ENCODE measurements at places on chromosomes 12 and 14.

DNA sequence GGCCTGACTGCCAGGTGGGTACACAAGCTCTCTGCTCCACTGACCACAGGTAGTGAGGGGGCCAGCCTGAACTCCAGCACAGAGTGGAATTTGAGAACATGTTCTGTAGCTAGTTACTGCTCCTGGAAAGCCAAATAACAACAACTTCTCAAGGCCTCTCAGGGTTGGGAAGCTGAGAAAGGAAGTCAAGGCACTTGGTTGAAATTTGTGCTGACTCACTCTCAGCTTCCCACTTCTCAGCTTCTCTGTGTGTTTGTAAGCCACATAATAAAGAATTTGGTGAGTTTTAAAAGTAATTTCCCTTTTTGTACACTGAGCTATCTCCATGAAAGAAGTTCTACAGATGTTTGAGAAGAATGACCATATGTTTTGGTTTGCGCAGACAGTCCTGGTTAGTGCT is 234.9 kb downstream of the KTN1 start:
- DNase-seq: no peak

GRCh38 chr14:63547798-63548335 is 4.7 kb upstream of the PPP2R5E start:
- no peak for DNase-seq

- DNase-seq: no peak
These were observed 137.8 kb downstream of the ADGRD1 start for GRCh38 chr12:131091413-131091975.

DNA sequence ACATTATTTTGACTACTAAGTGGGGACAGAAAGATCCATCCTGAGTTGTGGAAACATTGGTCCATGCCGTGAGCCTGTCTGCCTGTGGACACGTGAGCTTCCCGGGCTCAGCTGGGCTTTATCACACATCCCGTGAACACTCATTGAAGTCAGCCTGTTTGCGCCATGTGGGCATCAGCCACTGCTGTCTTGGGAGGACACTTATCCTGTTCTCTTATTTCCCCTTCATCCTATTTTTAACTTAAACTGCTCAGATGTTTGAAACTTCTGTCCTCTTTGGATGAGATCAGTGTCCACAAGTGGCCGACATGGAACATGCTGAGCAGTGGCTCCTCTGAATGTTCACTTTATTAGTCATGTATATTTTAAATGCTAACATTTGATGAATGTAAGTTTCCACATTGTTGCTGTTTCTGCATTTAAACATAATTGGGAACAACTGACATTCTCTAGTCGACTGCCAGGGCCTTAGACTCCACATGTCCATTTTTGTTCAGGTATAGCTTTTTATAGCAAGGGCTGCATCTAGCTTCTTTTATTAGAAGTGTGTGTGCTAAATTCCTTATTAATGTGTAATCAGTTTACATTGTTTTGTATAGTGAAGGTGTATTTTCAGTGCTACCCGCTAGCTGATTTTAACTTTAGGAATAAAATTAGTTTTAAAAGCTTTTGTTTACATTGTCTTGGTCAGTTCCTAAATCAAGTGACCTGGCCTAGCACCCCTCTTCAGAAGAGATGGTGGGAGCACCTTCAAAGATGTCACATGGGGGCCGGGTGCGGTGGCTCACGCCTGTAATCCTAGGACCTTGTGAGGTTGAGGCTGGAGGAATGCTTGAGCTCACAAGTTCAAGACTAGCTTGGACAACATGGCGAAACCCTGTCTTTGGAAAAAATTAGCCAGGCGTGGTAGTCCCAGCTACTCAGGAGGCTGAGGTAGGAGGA is 24.0 kb downstream of the RNF34 start:
- DNase-seq: no peak

DNA sequence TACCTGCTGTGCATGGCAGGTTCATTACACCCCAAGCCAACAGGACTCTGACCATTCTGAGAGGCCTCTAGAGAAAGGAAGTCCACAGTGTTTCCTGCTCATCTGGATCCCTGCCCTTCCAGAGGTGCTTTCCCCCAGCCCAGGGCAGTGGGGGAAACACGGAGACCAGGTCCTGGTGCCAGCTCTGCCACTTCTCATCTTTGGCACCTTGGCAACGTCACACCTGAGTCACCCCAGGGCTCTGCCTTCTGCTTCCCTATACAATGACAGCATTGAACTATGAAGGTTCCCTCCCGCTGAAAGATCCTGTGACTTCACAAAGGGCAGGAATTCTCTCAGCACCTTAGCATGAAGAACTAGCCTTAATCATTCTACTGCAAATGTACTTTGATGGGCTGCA is 74.9 kb downstream of the ANO2 start:
- DNase-seq: no peak

DNA sequence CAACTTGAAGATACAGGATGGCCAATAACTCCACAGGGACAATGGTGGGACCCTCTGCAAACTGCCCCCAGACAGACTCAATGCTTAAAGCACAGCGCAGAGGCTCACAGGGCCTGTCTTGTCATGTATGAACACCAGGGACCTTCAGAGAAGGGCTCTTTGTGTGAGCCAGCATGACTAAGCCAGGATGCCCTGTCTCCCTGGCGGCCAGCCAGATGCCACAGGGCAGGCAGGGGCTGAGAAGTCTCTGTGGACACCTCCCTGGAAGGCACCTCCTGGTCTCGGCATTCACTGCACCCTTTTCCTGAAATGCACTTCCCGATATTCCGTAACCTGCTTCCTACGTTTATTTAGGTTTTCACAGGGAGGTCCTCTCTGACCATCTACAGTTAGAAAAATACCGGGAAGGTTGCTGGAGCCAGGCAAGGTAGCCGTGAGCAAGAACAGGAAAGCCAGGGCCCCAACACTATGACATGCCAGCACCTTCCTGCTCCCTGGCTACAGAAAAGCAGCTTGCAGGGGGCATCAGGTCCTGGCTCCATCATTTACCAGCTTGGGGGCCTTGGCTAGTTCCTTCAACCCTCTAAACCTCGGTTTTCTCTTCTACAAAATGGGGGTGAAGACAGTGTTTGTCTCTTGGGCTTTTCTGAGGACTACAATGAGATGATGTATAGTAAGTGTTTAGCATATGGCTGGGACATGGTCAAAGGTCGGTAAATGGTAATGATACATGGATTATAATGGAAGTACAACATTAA is 65.0 kb downstream of the PITPNM2 start:
- DNase-seq: no peak

GRCh38 chr14:72863216-72864006 is 30.5 kb downstream of the DPF3 start:
- no peak for DNase-seq

- no peak for DNase-seq
These were observed 356.4 kb upstream of the PRICKLE1 start for GRCh38 chr12:42945927-42946326.

DNA sequence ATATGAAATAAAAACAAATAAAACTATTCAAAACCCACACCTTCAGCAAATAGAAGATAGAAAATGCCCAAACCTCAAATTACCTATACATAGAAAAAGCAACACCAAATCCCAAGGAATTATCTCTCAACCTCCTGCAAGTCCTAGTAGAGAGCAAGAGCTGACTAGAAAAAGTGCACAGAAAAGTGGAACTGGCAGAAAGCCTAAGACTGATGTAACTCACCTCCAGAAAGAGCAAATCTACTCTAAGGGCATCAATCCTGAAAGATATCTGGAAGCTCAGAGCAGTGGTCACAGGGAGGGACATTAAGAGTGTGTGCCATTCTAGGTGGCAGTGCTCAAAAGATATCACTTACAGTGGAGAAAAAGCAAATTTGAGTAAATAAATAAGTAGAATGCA is 62.1 kb upstream of the PLEKHG7 start:
- DNase-seq: no peak

GRCh38 chr14:92936085-92936484 is 13.1 kb downstream of the CHGA start:
- no peak for DNase-seq

GRCh38 chr12:105948331-105948730 is 190.4 kb downstream of the NUAK1 start:
- DNase-seq: no peak
